ENCODE measurements at places on chromosomes 5 and 9.
A peak's percentile ranks its signal among the peaks of the same experiment; 100 is the strongest.

GRCh38 chr9:101307051-101307450 is 77.8 kb downstream of the BAAT start:
- peaks cover 7% of the 10 kb centered on the region for H3K27me3 ChIP-seq
- H3K36me3 ChIP-seq: no peaks in the 10 kb centered on the region
- peak overlapping the region; percentile 64 for H3K27ac ChIP-seq
- H3K4me1 ChIP-seq: peaks cover 30% of the 10 kb centered on the region

GRCh38 chr9:34179213-34180136 is 632 bp downstream of the UBAP1 start:
- peaks cover 12% of the 10 kb centered on the region for H3K4me1 ChIP-seq
- H3K36me3 ChIP-seq: peaks cover 3% of the 10 kb centered on the region
- no peak for DNase-seq
- no peaks in the 10 kb centered on the region for H3K27me3 ChIP-seq

GRCh38 chr5:157384971-157385709 is 74.9 kb upstream of the NIPAL4 start:
- no peak overlapping the region for H3K4me3 ChIP-seq
- peaks cover 20% of the 10 kb centered on the region for H3K36me3 ChIP-seq
- peaks cover 41% of the 10 kb centered on the region for H3K4me1 ChIP-seq
- H3K27me3 ChIP-seq: no peaks in the 10 kb centered on the region
- peak; percentile 52 for DNase-seq

DNA sequence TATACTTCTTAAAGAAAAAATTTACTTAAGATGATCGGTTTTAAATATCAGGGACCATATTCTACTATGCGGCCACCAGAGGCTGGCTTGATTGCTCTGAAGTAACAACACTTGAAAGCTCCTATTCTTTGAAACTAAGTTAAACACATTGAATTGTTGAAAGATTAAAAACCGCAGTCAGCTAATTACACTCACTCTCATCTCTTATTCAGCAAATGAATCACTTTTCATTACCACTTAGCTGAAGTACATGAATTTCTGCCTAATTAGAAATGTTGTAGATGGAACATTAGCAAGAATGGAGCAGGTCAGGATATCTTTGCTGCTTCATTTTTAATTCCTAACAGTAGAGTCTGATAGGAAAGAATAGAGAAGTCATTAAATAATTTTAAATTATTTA is 42.3 kb downstream of the LSM11 start:
- no peak for DNase-seq
- H3K36me3 ChIP-seq: peaks cover 19% of the 10 kb centered on the region
- no peaks in the 10 kb centered on the region for H3K4me1 ChIP-seq
- no peak overlapping the region for H3K4me3 ChIP-seq
- no peaks in the 10 kb centered on the region for H3K27me3 ChIP-seq
- no peak overlapping the region for H3K27ac ChIP-seq

DNA sequence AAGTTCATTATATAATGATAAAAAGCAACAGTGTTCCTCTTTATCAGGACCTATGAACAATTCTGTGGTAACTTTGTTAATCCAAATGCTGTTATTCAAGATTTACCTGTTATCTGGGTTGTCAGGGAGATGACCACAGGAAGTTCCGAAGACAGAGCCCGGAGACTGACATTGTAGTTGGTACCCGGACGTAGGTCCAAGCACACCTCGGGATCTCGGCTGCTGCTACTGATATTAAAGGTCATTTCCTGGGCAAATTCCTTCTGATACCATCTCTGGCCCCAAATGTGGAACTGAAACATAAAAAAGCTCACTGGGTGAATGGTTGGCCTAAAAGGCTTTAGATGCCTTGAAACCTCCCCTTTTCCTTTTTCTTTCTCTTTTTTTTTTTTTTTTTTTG is 96.7 kb downstream of the SUSD1 start:
- H3K27ac ChIP-seq: no peak overlapping the region
- H3K27me3 ChIP-seq: no peaks in the 10 kb centered on the region
- H3K36me3 ChIP-seq: peaks cover 6% of the 10 kb centered on the region
- DNase-seq: no peak
- no peak overlapping the region for H3K4me3 ChIP-seq

- H3K27ac ChIP-seq: no peak overlapping the region
- H3K36me3 ChIP-seq: no peaks in the 10 kb centered on the region
- no peak overlapping the region for H3K4me3 ChIP-seq
- DNase-seq: no peak
- H3K4me1 ChIP-seq: no peaks in the 10 kb centered on the region
Observed at GRCh38 chr5:52638732-52639131, 149.0 kb upstream of the ITGA1 start.

- H3K4me1 ChIP-seq: no peaks in the 10 kb centered on the region
- no peak for DNase-seq
- no peak overlapping the region for H3K4me3 ChIP-seq
- H3K27me3 ChIP-seq: no peaks in the 10 kb centered on the region
- no peak overlapping the region for H3K27ac ChIP-seq
Observed at GRCh38 chr5:121975294-121975693, 13.5 kb downstream of the SRFBP1 start.

- H3K27me3 ChIP-seq: no peaks in the 10 kb centered on the region
- H3K4me1 ChIP-seq: peaks cover 15% of the 10 kb centered on the region
- no peaks in the 10 kb centered on the region for H3K36me3 ChIP-seq
Observed at GRCh38 chr5:20572614-20573013, 584.6 kb upstream of the CDH18 start.

DNA sequence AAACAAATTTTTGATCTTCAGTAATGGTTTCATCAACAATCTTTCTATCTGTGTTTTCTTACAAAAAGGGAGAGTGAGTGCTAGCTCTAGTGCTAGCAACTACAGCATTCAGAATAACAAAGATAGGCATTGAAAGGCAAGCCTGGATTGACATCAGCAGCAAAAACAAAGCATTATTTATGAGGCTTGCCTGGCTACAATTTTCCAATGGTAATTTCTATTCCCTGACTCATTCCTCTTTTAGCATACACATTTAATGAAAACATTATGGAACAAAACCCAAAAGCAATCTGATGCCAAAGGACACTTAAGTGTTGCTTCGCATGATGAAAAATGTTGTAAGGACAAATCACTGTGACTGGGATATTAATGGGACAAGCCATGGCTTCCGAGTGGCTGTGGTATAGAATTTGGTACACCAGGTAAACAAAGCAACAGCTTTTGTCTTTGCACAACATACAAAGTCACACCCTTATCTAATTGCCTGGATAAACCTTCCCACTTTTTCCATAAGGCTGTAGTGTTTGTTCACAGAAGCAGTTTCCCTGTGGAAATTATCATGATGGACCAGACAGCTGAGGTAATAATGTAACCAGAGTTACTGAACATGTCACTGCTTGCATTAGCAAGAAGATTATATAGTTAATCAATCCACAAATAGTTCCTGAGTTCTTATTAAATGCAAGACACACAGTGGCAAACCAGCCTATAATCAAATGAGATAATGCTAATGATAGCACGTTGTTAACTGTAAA is 179.8 kb upstream of the EDIL3 start:
- no peak overlapping the region for H3K27ac ChIP-seq
- peaks cover 4% of the 10 kb centered on the region for H3K4me1 ChIP-seq
- DNase-seq: no peak
- H3K36me3 ChIP-seq: no peaks in the 10 kb centered on the region

DNA sequence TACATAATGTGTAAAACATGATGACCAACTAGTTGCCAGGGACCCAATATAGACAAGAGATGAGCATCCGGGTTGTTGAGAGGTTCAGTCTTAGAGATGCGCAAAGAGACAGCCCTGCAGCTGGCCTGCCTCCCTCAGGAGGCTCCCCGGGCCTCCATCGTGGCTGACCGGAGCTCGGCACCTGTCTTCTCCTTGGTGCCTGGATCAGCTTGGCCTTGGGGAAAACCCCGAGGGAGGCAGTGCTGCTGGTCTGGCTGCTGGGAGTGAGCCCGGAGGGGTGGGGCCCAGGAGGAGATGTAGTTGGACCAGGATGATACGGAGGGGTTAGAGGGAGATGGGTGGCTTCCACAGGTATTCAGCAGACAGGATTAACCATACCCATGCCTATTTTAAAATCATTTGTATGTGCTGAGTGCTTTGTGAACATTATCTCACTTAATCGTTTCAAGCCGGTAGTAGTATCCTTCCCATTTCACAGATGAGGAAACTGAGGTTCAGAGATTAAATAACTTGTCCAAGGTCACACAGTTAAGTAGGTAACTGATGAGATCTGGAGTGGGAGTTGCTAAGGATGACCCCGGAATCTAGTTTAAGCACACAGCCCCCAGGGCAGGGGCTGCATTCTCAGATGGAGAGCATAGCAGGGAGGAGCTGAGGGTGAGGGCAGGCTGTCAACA is 173.8 kb downstream of the COL23A1 start:
- no peak for DNase-seq
- H3K27me3 ChIP-seq: peaks cover 10% of the 10 kb centered on the region
- H3K4me3 ChIP-seq: no peak overlapping the region
- H3K36me3 ChIP-seq: no peaks in the 10 kb centered on the region
- no peak overlapping the region for H3K27ac ChIP-seq

GRCh38 chr9:117156144-117156688 is 258.6 kb downstream of the ASTN2 start:
- no peaks in the 10 kb centered on the region for H3K36me3 ChIP-seq
- peaks cover 13% of the 10 kb centered on the region for H3K27me3 ChIP-seq
- DNase-seq: no peak

- H3K27me3 ChIP-seq: peaks cover 55% of the 10 kb centered on the region
- no peak overlapping the region for H3K27ac ChIP-seq
- peak overlapping the region; percentile 63 for H3K4me3 ChIP-seq
- no peak for DNase-seq
- H3K4me1 ChIP-seq: peaks cover 2% of the 10 kb centered on the region
Observed at GRCh38 chr5:53381-54174, 38.4 kb upstream of the PLEKHG4B start.

GRCh38 chr5:33738097-33738496 is 153.7 kb downstream of the ADAMTS12 start:
- H3K36me3 ChIP-seq: no peaks in the 10 kb centered on the region
- peaks cover 11% of the 10 kb centered on the region for H3K4me1 ChIP-seq
- no peak overlapping the region for H3K27ac ChIP-seq
- no peak for DNase-seq

GRCh38 chr5:141876628-141877355 is 1.4 kb downstream of the PCDH1 start:
- H3K4me1 ChIP-seq: peaks cover 51% of the 10 kb centered on the region
- no peaks in the 10 kb centered on the region for H3K36me3 ChIP-seq
- peaks cover 81% of the 10 kb centered on the region for H3K27me3 ChIP-seq
- peak overlapping the region; percentile 66 for H3K4me3 ChIP-seq

DNA sequence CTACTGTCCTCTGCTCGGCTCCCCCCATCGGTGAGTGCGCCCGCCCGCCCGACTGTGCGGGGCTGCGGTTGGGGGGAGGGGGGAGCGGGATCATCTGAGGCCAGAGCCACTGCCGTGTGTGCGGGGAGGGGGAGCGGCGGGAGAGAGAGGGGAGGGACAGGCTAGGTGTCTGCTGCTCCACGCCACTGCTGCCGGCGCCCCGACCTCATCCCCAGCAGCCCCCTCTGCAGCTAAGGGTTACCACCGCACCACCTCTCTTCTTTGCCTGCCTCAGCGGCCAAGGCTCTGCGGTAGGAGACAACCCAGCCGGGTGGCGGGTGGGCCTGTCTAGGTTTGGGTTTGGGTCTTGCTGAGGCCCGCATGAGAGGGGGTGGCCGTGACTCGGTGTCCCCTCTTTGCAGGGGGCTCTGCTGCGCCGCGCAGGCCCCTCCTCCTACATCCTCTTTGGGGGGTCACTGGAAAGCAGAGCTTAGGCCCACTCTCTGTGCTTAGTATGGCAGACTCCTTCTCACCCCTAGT is 670 bp upstream of the PURA start:
- H3K4me1 ChIP-seq: peaks cover 53% of the 10 kb centered on the region
- H3K27ac ChIP-seq: peak overlapping the region; percentile 64
- H3K36me3 ChIP-seq: no peaks in the 10 kb centered on the region
- DNase-seq: peak; percentile 43
- peak overlapping the region; percentile 79 for H3K4me3 ChIP-seq

DNA sequence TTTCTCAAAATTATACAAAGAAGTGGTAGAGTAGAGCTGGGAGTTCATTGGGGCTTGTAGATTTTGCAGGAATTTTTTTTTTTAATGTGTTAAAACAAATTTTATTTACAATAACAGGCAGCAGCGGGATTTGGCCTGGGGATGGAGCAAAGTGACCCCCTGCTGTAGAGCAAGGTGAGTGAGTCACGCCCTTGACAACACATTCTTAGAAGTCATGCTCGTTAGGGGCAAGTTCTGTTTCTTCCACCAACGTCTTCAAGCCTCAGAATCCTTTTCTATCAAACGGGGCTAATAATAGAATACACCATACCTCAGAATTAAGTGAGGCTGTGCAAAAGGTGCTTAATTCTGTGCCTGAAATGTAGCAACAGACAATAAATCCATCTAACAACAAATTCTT is 1.1 kb upstream of the ANKDD1B start:
- H3K4me3 ChIP-seq: no peak overlapping the region
- H3K36me3 ChIP-seq: no peaks in the 10 kb centered on the region
- H3K27ac ChIP-seq: no peak overlapping the region

GRCh38 chr9:34573599-34574325 is 15.8 kb downstream of the CNTFR start:
- H3K4me3 ChIP-seq: no peak overlapping the region
- H3K27ac ChIP-seq: no peak overlapping the region
- no peaks in the 10 kb centered on the region for H3K36me3 ChIP-seq
- peaks cover 46% of the 10 kb centered on the region for H3K4me1 ChIP-seq
- no peak for DNase-seq

DNA sequence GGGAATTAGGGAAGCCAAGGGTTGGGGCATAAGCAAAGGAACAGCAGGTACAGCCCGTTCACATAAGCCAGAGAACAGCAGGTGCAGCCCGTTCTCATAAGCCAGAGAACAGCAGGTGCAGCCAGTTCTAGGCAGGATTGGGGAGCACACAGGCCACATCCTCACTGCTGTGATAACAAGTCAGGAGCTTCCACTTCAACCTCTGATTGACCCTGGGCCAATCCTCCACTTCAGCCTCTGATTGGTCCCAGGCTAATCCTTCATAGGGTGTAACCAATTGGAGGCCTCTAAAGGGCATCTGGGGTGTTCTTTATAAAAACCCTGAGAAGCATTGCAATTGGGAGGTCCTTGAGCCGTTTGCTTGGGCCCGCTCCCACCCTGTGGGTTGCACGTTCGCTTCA is 27.5 kb downstream of the CEL start:
- DNase-seq: no peak
- H3K27me3 ChIP-seq: no peaks in the 10 kb centered on the region
- H3K27ac ChIP-seq: no peak overlapping the region
- H3K36me3 ChIP-seq: peaks cover 9% of the 10 kb centered on the region
- no peaks in the 10 kb centered on the region for H3K4me1 ChIP-seq

DNA sequence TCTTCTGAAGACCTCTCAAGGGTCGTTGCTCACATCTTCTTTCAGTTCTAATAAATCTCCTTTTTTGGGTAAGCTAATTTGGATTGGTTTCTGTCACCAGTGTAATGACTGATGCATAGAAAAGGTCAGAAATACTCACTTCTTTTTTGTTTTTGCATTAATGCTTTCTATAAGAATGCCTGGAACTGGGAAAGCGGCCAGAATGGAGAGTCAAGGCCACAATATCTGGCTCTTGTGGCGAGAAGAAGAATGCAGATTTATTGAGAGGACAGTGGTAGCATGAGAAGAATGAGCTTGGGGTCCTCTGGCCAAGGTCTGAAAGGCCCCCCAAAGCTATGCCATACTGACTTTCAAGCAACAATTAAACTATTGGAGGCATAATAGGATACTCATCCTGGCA is 88.0 kb upstream of the SLC12A2 start:
- no peaks in the 10 kb centered on the region for H3K27me3 ChIP-seq
- no peak for DNase-seq
- no peak overlapping the region for H3K4me3 ChIP-seq
- peaks cover 1% of the 10 kb centered on the region for H3K4me1 ChIP-seq
- H3K36me3 ChIP-seq: peaks cover 1% of the 10 kb centered on the region
